ENCODE measurements at places on chromosomes 16 and 17. TPM values are rescaled to one million over a fixed set of nuclear protein-coding genes. Genes with fewer than 3 reads are reported as not detected.

Gene ANKRD40CL
- not detected for total RNA-seq

Gene MYH2
- total RNA-seq, result not detected

Gene OTOA
- total RNA-seq, result not detected

Gene GPR179
- total RNA-seq, result 0.13 TPM

- no peak for DNase-seq
These were observed 10.9 kb upstream of the TMEM98 start for GRCh38 chr17:32917081-32917480.

Gene FN3K
- 30.1 TPM for total RNA-seq

- DNase-seq, result no peak
These were observed 379.1 kb upstream of the CDH11 start for GRCh38 chr16:65500919-65501318.

- DNase-seq, result no peak
These were observed 22.0 kb downstream of the WSB1 start for GRCh38 chr17:27315796-27316465.

DNA sequence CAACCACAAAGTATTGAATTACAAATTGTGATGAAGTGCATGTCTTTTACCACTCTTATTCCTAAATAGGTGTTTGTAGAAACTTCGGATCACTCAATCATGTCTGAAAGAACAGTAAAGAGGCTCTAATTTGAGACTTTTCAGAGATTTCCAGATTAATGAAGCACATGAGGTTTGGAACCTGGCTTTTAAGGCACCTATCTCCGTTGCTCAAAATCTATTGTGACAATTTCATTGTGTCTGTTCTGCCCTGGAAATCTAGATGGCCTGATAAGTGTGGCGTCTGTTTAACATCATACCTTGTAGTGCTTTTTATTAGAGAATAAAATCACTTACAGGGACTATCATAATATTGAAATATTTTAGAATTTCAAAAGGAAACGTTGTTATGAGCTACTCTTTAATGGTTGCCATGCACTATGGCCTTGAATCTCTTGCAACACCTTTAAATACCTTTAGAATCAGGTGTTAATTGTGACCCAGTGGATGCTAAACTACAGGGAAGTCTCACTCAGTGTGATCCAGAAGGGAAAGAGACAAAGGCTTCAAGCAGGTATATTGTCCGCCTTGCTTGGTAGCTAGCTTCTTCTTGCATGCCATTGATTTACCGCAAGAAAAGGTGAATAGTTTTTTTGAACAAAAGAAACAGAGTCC lies 210.3 kb downstream of the CNTNAP4 start:
- DNase-seq, result no peak

- no peak for DNase-seq
These were observed 19.7 kb downstream of the SEZ6 start for GRCh38 chr17:28985950-28986713.

GRCh38 chr17:22217135-22217534 lies 524.8 kb downstream of the KCNJ18 start:
- no peak for DNase-seq

- no peak for DNase-seq
These were observed 299.3 kb downstream of the SOX9 start for GRCh38 chr17:72419866-72420774.

DNA sequence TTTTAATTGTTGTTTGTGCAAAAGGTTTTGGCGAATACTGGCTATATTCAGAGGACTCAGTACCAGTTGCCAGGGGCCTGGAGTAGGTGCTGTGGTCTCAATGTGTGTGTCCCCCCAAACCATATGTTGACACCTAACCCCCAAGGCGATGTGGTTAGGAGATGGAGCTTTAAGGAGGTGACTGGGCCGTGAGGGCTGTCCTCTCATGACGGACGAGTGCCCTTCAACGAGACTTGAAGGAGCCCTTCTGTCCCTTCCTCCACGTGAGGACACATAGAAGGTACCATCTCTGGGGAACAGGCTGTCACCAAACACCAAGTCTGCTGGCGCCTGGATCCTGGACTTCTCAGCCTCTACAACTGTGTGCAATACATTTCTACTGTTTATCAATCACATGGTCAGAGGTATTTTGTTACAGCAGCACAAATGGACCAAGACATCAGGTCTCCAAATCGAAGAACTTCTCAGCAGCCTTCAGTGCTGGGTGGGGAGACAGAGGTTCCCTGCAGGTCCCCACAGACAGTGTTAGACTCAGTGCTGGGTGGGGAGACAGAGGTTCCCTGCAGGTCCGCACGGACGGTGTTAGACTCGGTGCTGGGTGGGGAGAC lies 24.8 kb upstream of the METRNL start:
- DNase-seq, result peak; percentile 13

GRCh38 chr17:57485916-57486881 lies 229.9 kb downstream of the MSI2 start:
- no peak for DNase-seq

DNA sequence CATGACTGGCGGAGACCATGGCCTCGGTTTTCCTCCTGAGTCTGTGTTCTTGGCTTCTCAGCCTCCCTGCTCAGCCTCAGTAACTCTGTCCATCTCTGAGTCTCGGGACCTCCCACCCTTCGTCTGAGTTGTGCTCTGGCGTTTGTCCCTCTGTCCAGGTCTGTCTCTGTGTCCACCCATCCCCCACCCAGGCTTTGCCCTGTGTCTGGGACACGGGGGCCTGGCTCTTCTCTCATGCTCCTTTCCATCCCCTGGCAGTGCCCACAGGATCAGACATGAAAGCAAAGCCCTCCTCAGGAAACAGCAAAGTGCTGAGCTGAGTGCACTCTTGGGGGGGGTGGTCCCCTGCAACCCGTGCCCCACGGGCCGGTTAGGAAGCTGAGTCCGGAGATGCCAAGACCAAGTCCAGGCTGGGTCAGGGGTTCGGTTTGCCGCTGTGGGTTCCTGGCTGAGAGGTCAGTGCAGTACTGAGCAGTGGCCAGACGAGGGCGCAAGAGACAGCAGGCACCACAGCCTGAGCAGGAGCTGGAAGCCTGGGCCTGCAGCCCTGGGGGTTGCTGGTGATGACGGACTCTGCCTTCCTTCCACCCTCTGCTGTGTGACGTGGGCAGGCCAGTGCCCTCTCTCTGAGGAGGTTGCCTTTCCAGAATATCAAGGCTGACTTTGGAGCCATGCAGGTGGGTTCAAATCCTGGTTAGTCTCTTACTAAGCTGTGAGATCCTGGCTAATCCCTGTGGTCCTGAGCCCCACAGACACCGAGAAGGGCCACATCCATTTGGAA lies 2.5 kb downstream of the P2RX1 start:
- peak; percentile 80 for DNase-seq

DNA sequence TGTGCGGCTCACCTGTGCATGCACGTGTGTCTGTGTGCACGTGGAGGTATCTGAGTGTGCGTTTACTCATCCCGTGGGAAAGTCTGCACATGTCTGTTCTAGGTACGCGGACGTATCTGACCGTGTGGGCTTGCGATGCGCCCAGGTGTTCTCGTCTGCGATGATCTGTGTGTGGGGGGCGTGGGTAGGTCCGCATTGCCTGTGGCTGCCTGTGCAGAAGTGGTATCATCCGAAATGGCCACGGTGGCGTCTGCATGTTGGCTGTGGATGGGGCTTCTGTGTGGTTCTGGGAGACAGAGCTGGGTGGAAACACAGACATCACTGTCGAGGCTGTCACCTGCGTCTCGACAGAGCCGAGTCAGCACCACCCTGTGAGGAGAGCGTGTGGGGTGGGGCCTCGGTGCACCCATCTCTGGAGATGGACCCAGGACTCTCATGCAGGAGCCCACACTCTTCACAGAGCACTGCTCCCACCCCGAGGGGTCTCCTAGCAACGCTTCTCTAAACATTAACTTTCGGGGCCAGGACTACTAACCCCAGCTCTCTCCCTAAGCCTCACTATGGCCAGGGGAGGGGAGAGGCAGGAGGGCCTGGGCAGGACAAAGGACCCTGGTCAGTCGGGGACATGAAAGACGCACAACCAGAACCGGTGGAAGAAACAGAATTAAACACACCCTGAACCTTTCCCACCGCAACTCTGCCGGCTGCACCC lies 8.4 kb downstream of the DPEP1 start:
- no peak for DNase-seq

Gene FBXW10B
- 0.60 TPM for total RNA-seq

GRCh38 chr16:9407206-9407758 lies 315.8 kb downstream of the HAPSTR1 start:
- DNase-seq, result no peak

Gene TRAPPC2L
- total RNA-seq, result 47.7 TPM

- DNase-seq, result no peak
These were observed 179.1 kb upstream of the CACNG5 start for GRCh38 chr17:66655861-66656260.

Gene CACNG1
- not detected for total RNA-seq

DNA sequence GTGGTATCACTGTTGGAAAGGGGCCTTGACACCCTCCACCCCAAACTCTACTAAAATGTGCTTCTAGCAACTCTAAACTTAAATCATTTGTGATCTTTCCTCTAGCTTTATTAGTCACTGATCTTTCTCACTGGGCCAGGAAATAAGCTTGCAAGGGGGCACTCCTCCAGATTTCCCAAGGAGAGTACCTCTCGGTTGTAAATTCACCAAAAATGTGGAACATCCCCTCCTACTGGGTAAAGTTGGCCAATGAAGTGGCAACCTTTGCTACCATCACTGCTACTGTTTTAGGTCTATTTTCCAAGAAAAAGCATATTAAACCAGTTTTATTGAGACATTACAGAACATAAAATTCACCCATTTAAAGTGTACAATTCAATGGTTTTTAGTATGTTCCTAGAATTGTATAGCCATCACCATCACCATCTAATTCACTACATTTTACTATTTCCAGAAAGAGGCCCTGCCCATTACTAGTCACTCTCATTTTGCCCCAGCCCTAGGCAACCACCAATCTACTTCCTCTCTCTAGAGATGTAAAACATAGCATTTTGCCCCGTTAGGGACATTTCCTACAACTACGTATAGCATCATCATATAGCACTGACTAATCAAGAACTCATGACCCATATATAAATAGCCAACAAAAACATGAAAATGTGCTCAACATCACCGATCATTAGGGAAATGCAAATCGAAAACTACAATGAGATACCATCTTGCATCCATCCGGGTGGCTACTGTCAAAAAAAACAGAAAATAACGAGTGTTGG lies 44.6 kb upstream of the ADCY9 start:
- no peak for DNase-seq

DNA sequence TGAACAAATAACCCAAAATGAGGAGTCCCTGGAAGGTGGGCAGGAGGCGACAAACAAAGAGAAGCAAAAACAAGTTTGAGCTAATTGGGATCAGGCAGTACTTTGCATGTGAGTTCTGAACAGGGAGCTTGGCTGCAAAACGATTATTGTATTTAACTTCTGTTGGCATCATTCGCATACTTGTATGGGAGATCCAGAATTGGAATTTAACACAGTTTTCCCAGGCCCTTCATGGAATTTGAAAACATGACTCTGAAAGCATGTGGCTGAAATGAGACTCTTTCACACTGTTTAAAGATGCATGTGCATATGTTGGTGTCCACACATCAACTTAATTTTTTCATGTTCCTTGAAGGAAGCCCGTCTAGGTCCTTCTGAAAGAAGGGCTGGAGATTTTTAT lies 674.3 kb downstream of the WWOX start:
- DNase-seq, result no peak

DNA sequence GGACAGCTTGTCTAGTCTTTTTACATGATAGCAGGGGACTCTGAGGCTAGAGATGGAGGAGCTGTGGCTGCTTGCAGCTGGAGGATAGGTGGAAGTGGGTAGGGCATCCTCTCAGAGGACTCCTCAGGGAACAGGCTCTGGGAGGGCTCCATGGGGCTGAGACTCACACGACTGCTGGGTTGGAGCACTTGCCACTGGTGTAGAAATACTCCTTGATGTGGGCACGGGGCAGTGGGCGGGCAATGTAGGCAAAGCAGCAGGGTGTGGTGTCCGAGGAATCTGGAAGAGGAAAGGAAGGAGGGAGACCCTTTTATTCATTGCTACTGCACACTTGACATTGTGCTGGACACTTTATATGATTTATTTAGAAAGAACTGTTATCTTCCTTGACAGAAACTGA lies 1.8 kb downstream of the CCL5 start:
- no peak for DNase-seq

Gene CA5A
- not detected for total RNA-seq

DNA sequence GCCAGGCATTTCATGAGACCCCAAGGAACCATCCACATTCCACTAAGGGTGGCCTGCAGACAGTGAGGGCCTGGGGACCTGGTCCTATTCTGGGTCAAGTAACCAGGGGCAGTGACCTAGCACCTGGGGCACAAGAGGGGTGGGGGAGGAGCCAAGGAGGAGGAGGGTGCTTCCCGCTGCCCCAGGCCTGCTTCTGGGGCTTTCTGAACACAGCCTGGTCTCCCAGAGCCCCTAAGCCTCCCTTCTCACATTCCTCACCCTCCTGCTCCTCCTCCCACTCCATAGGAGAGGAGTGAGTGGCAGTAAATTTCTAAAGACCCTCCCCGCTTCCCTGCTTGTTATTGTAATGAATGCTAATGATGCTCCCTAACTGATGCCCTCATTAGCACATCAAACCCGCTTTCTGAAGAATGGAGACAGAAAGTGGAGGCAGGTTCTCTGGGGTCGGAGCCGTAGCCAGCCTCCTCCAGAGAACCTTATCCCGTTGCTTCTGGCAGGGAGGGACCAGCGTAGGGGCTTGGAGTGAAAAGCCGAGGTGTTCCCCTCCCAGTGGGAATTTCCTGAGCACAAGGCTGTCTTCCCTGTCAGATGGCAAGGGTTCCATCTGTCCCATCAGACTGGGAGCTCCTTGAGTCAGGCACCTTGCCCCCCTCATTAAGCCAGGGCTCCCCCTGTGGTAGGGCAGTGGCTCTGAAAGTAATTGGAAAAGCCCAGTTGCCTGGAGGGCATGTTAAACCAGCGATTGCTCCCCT lies 3.7 kb upstream of the SRCIN1 start:
- no peak for DNase-seq

DNA sequence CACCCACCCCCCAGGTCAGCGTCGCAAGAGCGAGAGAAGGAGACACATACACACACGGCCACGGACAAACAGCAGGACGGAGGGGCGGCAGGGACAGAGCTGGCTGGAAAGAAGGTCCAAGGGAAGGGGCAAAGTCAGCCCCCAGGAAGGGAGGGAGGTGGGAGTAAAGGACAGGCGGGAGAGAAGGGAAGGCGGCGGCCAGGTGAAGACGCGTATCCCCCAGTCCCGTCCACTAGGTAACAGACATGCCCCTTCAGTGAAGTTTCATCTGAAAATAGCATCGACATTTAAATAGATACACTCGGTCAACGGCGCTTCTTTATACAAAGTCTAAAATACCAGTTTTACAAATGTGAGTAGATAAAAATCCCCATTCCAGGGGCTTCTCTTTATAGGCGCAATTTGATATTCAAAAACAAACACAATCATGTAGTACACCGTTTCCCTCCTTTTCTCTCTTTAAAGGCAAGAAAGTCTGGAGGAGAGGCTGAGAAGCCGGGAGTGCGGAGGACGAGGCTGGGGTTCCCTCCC lies 4.5 kb downstream of the CBX8 start:
- peak; percentile 26 for DNase-seq

DNA sequence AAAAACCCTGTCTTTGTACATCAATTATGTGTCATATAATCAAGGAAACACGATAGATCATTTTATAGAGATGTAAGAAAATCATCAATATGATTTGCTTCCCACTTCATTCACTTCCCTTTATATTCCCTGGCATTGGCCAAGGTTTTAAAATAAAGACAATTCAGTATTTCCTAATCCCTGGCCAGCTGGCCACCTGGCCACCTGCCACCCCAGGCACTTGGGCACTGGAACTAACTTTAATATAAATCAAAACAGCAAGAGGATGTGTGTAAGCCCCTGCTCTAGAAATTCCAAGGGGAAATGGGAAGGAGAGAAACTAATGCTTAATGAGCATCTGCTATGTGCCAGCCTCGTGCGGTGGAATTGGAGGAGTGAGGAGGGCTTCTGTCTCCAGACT lies 58.6 kb upstream of the TOB1 start:
- DNase-seq, result no peak

GRCh38 chr16:12119562-12119961 lies 143.0 kb downstream of the SNX29 start:
- no peak for DNase-seq

Gene PDIA2
- total RNA-seq, result 0.48 TPM

Gene CRYBA1
- not detected for total RNA-seq

Data from ovary (tissue), 10 donors.